Psoas muscle (tissue), 8 donors: ENCODE measurements at places on chromosomes 7 and 10.

GRCh38 chr7:68434857-68435256 is 1163.4 kb upstream of the AUTS2 start:
- DNase-seq: no peak

- no peak for DNase-seq
Observed at GRCh38 chr7:47356261-47356660, 225.7 kb downstream of the TNS3 start.

- DNase-seq: peak; percentile 67
Observed at GRCh38 chr10:103197174-103197573, 4.1 kb upstream of the NT5C2 start.

- DNase-seq: no peak
Observed at GRCh38 chr7:95229301-95229700, 95.0 kb downstream of the PON1 start.

- no peak for DNase-seq
Observed at GRCh38 chr7:155819186-155819585, 6.9 kb upstream of the SHH start.

- no peak for DNase-seq
Observed at GRCh38 chr7:71133856-71134255, 1.9 kb downstream of the GALNT17 start.

- DNase-seq: no peak
Observed at GRCh38 chr10:105266966-105267539, 626.0 kb downstream of the SORCS3 start.

DNA sequence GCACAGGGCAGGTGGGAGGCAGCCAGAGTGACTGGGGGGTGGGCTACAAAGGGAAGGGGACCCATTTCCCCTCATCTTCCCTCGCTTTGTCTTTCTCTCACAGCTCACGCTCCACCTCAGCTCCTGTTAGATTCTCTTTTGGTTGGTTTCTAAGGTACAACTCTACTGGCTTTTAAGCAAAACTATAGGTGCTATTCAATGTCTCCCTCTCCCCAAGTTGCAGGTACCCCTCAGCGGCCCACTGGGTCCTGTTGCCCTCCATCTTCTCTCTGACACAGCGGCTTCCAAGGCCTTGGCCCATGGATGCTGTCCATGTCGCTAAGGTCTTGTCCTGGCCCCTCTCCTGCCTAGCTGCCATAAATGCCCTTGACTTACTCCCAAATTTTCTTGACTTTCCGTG is 168.4 kb downstream of the COBL start:
- no peak for DNase-seq

GRCh38 chr7:86929293-86930109 is 130.0 kb downstream of the ELAPOR2 start:
- DNase-seq: no peak

DNA sequence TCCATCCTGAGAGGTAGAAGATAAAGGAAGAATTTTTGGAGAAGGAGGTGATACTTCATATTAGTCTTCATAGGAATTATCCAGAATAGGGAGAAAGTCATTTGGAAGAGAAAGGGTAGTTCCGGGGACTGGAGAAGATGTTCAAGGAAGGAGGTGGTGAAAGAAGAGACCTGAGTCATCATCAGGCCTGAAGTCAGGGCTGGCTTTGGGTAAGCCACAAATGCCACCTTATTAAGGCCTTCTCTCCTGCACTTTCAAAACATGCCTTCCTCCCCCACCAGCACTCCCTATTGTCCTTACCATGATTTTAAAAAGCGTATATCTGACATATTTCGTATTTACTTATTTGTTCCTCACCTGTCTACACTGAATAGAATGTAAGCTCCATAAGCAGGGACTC is 112.2 kb upstream of the LRGUK start:
- DNase-seq: no peak

DNA sequence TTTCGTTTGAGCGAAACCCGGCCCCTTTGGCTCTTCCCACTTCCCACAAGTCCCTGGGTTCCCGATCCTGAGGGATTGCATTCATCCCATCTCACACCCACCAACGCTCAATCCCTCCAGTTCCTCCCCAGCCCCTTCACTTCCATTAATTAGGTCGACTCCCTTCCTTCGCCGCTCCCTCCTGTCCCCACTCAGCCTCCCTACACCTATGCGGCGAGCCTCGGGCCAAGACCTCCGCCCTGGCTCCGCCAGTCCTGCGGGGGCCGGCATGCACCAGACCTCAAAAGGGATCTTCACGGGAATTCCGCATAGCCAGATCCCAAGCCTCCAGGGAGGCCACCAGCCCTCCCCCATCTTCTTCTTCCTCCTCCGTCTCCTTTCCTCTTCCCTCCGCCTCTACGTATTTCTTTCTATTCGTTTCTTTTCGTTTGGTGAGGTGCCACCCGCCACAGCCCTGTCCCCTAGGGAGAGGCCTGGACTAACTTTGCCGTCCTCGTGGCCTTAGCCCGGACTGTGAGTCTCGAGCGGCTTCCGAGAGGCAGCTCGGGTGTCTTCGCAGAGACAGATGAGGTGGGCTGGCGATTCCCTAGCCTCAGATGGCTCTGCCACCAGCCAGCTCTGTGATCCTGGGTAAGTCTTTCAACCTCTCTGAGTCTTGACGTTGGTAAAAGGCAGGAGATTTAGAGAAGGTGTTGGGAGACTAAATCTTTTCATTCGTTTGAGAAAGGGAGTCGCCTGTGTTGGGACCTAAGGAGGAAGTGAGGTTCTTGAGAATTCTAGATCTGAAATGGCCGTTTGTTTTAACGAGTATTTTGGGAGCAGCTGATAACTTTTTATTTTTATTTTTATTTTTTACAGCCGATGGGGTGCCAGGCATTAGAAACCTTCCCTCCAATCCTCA is 8.1 kb upstream of the LBX1 start:
- DNase-seq: peak; percentile 38

- DNase-seq: no peak
Observed at GRCh38 chr7:151152643-151153513, 14.6 kb downstream of the GBX1 start.

- no peak for DNase-seq
Observed at GRCh38 chr7:107147464-107148393, 21.1 kb upstream of the HBP1 start.

- no peak for DNase-seq
Observed at GRCh38 chr7:70919481-70920073, 212.4 kb upstream of the GALNT17 start.

- no peak for DNase-seq
Observed at GRCh38 chr10:33006342-33006887, 48.4 kb upstream of the ITGB1 start.

DNA sequence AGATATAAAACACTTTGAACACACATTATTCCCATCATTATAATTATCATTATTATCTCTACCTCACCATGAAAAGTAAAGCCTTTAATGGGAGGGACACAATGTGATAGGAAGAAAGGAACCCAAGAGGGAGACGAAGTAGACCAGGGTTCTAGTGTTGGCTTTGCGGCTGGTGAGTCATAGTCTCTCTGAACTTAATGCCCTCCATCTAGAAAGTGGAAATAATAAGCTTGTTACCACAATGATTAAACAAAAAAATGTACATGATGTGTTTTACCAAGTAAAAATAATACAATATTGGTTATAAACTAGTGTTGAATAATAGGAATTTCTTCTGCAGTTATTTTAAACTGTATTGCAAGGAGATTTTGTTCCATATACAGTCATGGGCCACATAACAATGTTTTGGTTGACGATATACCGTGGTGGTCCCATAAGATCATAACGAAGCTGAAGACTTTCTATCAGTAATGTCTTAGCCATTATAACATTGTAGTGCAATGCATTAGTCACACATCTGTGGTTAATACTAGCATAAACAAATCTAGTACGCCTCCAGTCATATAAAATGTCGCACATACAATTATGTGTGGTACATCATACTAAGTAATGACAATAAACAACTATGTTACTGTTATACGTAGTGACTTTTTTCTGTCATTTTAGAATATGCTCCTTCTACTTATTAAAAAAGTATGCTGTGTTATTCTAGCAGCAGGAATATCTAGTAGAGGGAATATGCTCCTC is 450.6 kb upstream of the SORCS1 start:
- DNase-seq: no peak

GRCh38 chr10:131993275-131993674 is 11.6 kb upstream of the BNIP3 start:
- no peak for DNase-seq

GRCh38 chr10:78950656-78951587 is 117.8 kb upstream of the ZMIZ1 start:
- DNase-seq: no peak

GRCh38 chr7:28654110-28654509 is 241.8 kb downstream of the CREB5 start:
- no peak for DNase-seq

DNA sequence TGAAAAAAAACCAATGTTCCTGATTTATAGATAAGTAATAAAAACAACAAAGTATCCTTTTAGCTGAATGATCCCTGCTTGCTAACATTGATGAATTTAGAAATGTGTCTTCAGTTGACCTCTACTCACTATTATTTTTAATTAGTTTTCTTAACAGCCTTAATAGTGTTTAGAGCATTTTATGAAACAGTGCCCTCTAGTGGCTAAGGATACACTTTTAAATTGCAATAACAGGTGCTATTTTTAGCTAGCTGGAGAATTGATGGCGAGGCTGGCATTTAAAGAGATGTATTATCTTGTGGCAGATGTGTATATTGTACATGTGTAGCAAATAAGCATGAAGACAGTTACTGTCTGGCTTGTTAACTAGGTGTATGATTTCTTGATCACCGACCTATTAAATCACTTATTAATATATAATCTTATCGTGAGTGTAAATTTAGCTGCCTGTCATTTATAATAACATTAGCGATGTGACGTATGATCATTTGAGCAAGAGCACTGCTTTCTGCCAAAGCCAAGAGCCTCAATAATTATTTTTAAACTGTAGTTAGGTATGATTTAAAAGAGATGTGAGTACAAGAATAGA is 451.9 kb downstream of the DPP6 start:
- no peak for DNase-seq

GRCh38 chr10:106874604-106874889 is 290.0 kb downstream of the SORCS1 start:
- no peak for DNase-seq

- no peak for DNase-seq
Observed at GRCh38 chr7:95529701-95530100, 44.0 kb downstream of the ASB4 start.

DNA sequence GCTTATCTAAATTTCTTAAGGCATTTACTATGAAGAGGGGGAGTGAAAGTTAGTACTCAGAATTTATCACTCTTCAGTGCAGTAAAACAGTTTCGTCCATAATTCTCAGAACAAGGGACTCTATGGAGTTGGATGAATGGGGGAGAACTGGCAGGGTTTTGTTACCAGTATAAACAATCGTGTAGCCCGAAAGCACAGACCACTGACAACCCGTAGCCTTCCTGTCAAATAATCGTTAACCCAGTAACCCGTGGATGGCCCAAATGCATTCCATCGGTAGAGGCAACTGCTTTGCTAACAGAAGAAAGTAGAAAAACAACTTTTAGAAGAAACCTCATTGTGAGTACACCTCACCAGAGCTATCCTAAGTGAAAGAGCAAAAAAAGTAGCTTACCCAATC is 583.9 kb downstream of the NXPH1 start:
- no peak for DNase-seq

- DNase-seq: peak; percentile 27
Observed at GRCh38 chr7:128840326-128841170, 10.3 kb downstream of the FLNC start.

DNA sequence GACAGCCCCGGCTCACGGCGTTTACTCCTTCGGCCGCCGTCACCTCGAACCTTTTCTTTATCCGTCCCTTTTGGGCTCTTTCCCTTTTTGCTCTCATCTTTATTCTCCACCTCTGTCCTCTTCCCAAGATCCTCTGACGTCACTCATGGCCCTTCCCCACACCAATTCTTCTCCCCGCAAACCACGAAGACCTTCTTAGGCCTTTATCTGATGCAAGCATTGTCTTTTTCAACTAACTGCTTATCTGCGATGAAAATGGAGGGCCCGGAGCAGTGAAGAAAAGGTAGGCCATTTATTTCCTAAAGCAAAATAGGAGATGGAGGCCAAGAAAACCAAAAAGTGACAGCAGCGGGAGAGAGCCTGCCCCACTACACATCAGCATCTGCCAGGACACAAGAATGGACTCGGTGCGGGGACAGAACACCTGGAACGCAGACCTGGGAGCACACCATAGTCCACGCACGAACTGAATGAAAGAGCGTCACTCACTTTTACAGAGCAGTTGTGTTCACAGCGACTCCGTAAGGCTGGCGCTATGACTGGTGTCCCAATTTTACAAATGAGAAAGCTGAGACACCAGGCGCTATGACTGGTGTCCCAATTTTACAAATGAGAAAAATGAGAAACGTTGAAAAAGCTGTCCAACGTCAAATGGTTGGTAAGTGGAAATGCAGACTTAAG is 45.3 kb downstream of the ZNF777 start:
- DNase-seq: no peak

- DNase-seq: no peak
Observed at GRCh38 chr10:44991571-44991970, 9.2 kb upstream of the ZNF22 start.

- DNase-seq: no peak
Observed at GRCh38 chr10:132882069-132882951, 60.1 kb downstream of the CFAP46 start.

DNA sequence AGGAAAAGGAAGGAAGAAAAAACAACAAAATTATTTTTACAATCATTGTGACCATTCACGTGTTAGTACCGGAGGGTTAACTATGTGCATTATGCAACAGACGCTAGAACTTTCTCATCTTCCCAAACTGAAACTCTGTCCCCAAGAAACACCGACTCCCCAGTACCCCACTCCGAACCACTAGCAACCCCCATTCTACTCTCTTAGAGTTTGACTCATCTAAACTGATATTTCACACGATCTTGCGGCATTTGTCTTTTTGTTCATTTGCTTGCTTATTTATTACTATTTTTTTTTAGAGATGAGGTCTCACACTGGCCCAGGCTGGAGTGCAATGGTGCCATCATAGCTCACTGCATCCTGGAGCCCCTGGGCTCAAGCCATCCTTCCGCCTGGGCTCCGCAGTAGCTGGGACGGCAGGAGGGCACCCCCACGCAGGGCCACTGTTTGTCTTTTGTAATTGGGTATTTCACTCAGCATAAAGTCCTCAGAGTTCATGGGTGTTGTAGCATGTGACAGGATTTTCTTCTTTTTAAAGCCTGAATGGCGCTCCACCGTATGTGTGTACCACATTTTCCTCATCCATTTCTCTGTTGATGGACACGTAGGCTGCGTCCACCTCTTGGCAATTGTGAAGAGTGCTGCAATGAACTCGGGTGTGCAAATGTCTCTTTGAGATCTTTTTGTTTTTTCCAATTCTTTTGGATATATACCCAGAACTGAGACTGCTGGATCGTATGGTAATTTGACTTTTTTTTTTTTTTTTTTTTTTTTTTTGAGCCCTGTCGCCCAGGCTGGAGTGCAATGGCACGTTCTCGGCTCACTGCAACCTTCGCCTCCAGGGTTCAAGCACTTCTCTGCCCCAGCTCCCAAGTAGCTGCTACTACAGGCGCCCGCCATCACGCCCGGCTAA is 9.5 kb downstream of the MNX1 start:
- DNase-seq: no peak

- DNase-seq: no peak
Observed at GRCh38 chr10:3151889-3152565, 20.6 kb downstream of the PITRM1 start.
